ENCODE measurements at places on chromosomes 12 and 14.

- DNase-seq = no peak
These were observed 21.1 kb downstream of the PRKCH start for GRCh38 chr14:61342486-61342885.

- DNase-seq = no peak
These were observed 397.1 kb downstream of the NOVA1 start for GRCh38 chr14:26200687-26201086.

DNA sequence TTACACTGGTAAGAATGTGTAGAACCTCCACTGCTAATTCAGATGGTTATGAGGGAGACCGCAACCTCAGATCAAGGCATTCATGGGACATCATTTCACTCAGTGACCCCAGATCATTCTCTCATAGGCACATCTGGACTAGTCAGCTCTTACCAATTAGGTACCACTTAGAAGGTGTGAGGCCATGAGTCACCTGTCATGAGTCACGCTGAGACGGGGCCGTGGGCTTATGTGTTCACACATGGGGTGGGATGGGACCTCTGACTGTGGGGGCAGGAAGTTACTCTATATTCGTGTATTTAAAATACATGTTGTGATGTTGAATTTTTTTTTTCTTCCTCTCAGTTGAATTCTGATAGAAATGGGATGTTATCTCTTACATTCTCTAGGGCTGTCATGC is 55.9 kb downstream of the CCDC92 start:
- DNase-seq = no peak

GRCh38 chr12:52956987-52957386 is 8.1 kb downstream of the KRT18 start:
- DNase-seq = no peak

DNA sequence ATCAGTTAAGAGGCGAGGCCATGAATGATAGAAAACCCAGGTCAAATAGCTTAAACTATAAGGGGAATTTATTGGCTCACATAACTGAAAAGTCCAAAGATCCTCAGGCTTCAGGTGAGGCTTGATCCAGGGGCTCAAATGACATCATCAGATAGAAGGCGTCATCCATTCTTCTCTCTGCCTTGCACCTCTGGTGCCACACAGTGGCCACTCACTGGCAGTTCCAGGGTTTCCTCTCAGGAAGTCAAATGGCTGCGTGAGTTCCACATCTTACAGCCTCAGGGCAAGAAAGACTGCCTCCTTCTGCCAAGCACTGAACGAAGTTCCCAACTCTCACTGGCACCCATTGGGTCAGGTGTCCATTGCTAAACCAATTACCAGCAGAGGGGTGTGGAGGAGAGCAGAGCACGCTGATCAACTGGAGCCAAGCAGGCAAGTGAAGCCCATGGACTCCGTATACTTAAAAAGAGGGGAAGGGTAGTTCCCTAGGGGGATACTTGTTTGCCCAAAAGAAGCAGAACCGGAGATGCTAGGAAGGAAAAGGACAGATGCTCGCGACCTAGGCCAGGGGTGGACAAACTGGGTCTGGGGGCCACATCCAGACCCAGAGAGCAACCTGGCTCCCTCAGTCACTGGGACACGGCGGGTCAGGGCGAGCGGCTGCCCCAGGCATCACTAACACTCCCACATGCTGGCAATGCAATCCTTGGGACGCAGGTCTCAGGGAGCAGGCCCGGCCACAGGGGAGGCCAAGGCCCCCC is 69.3 kb downstream of the SERPINA3 start:
- no peak for DNase-seq

GRCh38 chr12:122651520-122652224 is 51.5 kb downstream of the HCAR2 start:
- no peak for DNase-seq

Data from T1000 (cell line).